ENCODE measurements at places on chromosomes 12 and 14. TPM values are rescaled to one million over a fixed set of nuclear protein-coding genes. Genes with fewer than 3 reads are reported as not detected.

DNA sequence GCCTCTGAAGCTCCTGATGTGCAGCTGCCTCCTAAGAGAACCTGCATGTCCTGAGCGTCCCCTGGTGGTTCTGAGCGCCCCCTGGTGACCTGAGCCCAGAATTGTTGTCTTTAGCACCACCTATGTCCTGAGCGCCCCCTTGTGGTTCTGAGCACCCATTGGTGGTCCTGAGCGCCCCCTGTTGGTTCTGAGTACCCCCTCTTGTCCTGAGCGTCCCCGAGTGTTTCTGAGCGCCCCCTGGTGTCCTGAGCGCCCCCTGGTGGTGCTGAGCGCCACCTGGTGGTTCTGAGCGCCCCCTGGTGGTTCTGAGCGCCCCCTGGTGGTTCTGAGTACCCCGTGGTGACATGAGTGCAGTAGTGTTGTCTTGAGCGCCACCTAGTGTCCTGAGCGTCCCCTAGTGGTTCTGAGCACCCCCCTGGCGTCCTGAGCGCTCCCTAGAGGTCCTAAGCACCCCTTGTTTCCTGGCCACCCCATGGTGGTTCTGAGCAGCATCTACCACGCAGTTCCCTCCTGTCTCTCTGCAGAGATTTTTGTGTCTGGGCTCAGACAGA is 782.5 kb downstream of the TMEM121 start:
- no peak for DNase-seq

DNA sequence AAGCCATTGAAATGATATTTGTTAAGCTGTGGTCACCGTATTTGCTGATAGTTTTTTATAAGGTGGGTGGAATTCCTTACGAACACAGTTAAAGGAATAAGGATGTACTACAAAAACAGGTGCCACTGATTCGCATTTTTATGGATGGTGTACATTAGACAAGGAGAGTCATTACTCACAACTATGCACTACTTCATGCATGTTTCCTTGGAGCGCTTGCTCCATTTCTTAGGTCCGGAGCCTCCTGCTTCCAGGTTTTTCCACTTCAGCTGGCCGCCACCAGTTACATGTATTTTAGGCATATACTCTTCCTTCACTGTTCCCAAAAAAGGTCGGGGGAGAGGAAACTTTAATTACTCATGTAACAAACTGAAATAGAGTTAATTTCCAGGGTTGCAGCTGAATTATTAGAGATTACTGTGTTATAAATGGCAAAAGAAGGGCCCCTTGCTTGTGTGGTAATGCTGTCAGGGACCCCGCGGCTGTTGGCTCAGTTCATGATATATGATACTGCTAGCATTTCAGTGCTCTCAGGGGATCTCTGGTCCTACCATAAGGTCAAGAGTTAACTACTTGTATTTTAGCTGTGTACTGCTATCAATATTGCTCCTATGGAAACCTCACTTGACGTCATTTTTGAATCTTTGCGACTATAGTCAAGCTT is 454.7 kb downstream of the NPAS3 start:
- no peak for DNase-seq

GRCh38 chr12:67911275-67911600 is 78.0 kb upstream of the IFNG-AS1 start:
- DNase-seq, result no peak

DNA sequence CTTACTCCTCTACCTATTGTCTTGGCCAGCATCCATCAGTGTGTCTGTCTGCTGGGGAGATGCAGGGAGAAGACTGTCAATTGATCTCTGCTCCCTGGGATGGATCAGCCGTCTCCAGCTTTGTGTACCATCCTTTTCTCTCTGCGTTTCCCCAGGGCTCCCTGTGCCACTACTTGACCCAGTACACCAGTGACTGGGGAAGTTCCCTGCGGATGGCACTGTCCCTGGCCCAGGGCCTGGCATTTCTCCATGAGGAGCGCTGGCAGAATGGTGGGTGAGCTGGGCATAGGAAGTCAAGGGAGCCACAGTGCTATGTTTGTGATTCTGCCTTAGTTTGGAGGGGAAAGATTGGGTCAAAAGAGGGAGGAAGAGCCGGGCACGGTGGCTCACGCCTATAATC is 5.1 kb downstream of the AMHR2 start:
- DNase-seq, result no peak

BCL11B gene
- 2.3 TPM for total RNA-seq

RASSF9 gene
- total RNA-seq, result 2.2 TPM

FGF6 gene
- not detected for total RNA-seq

Measured in kidney epithelial cell (primary cell).